Esophagus squamous epithelium (tissue), 5 donors: ENCODE measurements at places on chromosomes 11 and 22.

DNA sequence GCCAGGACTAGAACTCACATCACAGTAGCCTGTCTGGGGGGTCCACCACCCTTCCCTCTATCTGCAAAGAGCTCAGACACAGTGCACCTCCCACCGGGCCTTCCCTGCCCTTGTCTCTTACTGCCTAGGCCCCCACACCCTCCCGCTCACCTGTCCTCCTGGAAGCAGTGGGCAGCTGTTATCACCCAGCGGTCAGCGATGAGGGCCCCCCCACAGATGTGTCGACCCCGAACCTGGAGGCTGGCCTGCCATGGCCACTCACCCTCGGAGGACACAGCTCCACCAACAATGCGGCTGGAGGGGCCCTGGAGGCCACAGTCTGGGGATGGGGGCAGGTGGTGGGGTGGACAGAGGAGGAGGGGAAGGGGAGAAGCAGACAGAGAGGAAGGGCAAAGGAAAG lies 18.8 kb downstream of the KCTD17 start:
- no peak for DNase-seq

GRCh38 chr11:108518581-108518980 lies 20.4 kb upstream of the POGLUT3 start:
- DNase-seq: no peak

DNA sequence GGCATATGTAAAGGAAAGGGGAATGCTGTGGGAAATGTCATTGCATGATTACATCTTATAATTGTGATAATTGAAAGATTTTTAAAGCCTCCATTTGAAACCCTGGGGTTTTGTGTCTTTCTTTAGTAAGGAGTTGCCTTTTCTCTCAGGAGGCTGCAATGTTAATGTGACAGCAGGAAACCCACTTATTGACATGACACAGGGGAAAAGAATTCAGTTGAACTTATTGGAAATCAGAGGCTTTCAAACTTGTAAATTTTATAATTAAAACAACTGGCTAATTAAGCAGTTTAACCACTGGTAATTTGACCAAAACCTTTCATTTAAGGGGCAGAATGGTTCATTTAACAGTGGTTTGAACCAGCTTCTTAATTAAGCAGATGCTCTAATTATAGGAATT lies 31.2 kb downstream of the MRPL48 start:
- no peak for DNase-seq

GRCh38 chr11:106920899-106921509 lies 97.3 kb downstream of the GUCY1A2 start:
- DNase-seq: no peak

DNA sequence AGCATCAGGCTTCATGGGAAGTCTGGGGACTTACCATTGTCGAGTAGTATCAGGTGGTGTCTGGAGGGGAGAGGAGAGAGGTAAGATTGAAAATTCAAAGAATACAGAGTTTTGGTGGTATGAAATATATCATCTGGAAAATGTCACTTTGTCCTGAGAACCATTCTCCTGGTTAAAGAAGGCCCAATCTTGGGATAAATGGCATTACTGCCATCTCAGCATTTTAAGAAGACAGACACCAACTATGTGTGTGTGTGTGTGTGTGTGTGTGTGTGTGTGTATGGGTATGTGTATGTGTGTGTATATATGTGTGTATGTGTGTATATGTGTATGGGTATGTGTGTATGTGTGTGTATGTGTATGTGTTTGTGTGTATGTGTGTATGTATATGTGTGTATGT lies 673.3 kb downstream of the NTM start:
- DNase-seq: no peak

DNA sequence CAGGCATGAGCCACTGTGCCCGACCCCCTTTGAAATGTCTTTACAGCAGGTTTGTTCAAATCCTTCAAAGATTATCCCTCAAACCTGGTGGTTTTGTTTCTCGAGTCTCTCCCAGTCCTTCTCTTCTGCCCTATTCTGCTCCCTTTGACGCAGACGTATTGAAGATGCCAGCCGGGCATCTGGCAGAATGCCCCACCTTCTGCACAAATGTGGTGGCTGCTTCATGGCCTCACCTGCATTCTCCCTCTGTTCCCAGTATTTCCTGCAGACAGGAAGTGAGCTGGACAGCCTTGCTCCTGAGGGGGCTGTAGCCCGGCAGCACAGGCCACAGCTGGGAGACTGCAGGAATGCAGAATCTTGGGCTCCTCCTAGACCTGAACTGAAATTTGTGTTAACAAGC lies 4.8 kb upstream of the NAP1L4 start:
- no peak for DNase-seq

GRCh38 chr11:68695531-68695930 lies 11.2 kb downstream of the GAL start:
- DNase-seq: no peak

DNA sequence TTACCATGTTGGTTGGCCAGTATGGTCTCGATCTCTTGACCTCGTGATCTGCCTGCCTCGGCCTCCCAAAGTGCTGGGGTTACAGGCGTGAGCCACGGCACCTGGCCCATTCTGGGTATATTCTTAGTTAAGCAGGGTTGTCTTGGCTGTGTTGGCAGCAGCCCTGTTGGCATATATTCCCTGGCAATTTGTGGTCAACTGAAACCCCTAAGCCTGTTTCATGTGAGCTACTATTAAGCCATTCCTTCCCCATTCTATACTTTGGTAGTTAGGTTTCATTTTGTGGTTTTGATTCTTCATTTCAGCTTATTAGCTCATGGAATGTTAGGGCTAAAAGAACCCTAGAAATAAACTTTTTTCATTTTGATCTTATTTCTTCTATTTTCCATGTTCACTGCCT lies 22.2 kb upstream of the IL18BP start:
- DNase-seq: no peak

GRCh38 chr22:42637555-42637954 lies 2.8 kb downstream of the ATP5MGL start:
- DNase-seq: no peak

DNA sequence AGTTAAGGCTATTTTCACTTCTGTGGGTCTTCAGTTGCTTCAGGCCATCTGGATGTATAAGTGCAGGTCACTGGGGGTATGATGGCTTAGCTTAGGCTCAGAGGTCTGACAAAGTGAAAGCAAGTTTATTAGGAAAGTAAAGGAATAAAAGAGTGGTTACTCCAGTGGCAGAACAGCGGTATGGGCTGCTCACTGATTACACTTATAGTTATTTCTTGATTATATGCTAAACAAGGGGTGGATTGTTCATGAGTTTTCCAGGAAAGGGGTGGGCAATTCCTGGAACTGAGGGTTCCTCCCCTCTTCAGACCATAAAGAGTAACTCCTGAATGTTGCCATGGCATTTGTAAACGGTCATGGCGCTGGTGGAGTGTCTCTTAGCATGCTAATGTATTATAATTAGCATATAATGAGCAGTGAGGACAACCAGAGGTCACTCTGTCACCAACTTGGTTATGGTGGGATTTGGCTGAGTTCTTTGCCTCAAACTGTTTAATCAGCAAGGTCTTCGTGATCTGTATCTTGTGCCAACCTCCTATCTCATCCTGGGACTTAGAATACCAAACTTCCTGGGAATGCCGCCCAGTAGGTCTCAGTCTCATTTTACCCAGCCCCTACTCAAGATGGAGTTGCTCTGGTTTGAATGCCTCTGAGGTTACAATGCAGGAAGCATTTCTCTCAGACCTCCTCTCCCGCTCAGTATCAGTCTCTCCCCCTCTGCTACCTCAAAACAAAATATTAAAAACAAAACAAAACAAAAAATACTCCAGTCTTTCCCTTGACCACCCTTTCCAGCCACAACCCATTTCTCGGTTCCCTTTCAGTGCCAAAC lies 106.6 kb upstream of the SLC22A12 start:
- DNase-seq: no peak

- DNase-seq: no peak
These were observed 126.8 kb upstream of the RAG2 start for GRCh38 chr11:36724742-36725385.

- no peak for DNase-seq
These were observed 138.8 kb downstream of the ARHGAP20 start for GRCh38 chr11:110573411-110573810.
